Common myeloid progenitor, CD34-positive (primary cell): ENCODE measurements at places on chromosomes 2 and 18.

- DNase-seq, result no peak
Observed at GRCh38 chr18:8046441-8046840, 479.3 kb downstream of the PTPRM start.

- DNase-seq, result peak; percentile 38
Observed at GRCh38 chr2:219441451-219442255, 7.0 kb downstream of the SPEG start.

DNA sequence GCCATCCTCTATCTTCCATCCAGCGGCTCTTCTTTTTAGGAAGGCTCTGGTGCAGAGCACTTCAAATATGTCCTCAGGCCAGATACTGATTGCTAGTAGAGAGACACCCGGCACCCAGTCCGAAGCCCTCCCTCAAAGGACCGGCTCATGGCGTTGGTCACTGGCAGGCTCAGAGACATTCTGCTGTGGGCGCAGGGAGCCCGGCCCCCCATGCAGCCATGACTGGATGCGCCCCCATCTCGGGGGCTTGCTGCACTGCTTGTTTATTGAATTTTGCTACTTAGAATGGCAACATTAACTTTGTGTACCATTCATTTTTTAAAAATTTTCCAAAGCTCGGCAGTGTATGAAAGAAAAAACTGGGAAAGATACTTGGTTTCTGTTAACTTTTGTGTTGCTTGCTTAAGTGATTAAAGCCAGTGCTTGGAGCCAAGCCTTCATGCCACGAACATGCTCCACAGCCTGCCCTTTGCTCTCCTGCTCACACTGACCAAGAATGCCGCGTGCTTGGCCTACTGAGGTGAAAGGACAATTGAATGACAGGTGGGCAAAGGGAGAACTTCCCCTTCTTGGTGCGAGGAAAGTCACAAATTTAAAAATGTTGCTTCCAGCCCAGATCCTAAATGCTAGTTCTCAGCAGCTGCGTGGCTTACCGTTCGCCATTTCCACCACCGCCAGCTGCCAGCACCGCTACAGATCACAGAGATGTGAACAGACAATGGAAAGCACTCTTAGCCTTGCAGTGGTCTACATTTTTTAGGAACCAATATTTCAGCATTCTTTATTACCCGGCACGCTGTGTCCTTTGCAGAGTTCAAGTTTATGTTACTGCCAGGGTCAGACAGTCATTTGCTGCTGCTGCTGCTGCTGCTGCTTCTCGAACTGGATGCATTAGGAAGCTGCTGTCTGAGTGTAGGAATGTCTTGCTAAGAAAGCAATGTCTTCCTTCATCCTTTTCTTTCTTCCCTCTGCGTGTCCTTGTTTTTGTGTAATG, 76.7 kb downstream of the FAM210A start:
- DNase-seq, result no peak

- DNase-seq, result no peak
Observed at GRCh38 chr18:39870591-39870990, 2084.4 kb upstream of the PIK3C3 start.

DNA sequence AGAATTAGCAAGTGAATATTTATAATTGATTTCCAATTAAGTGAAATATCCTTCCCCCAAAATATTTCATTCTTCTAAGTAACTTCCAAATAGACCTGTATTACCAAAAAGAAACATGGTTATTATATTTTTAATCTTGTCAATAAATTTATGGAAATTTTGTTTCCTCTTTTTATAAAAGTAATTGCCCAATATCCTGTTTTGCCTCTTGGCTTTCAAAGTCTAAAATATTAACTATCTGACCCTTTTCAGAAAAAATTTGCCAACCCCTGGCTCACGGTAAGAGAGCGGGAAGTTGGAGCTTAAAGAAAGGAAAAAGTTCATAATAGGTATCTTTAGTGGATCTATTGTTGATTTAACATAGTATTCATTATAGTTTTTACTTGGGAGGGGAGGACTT, 20.4 kb upstream of the SANBR start:
- no peak for DNase-seq

DNA sequence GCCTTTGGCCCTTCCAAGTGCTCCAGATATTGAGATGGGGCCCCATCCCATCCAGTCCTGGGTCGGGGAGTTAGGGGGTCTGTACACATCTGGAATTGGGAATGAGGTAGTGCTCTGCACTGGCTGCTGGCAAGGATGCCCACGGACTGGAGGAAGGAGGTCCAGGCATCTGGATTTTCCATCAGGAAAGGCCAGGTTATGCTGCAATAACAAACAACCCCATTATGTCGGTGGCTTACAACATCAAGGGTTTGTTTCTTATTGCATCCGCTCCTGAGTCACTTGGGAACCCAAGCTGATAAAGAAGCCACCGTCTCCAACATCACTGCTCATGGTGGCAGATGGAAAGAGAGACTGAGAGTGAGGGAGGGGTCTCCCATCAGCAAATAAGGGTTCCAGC, 229.9 kb downstream of the TFCP2L1 start:
- DNase-seq, result no peak

- no peak for DNase-seq
Observed at GRCh38 chr18:60893355-60894097, 439.7 kb upstream of the CDH20 start.

- DNase-seq, result no peak
Observed at GRCh38 chr2:112811841-112812306, 24.7 kb downstream of the IL1B start.

GRCh38 chr2:38775921-38776225, 2.1 kb upstream of the GEMIN6 start:
- no peak for DNase-seq

DNA sequence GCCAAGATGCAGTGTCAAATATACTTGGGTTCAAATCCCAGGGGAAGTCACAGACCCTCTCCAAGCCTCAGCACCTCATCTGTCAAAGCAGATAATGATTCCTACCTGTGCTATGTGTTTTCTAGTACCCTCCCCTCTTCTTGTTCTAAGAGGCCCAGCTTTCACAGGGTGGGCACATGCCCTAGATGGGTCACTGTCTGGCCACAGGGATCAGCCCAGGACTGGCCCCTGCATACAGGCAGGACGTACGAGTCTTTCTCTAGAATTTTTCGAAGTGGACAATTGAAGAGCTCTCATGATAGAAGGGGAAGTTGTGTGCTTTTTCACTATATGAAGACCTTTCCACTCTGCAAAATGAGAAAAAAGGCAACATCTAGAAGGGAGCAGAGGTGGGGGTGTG, 22.2 kb downstream of the ARL4C start:
- DNase-seq, result no peak

- no peak for DNase-seq
Observed at GRCh38 chr18:49170925-49171505, 220.2 kb upstream of the SMAD7 start.

- no peak for DNase-seq
Observed at GRCh38 chr2:235270291-235270690, 223.6 kb upstream of the AGAP1 start.

DNA sequence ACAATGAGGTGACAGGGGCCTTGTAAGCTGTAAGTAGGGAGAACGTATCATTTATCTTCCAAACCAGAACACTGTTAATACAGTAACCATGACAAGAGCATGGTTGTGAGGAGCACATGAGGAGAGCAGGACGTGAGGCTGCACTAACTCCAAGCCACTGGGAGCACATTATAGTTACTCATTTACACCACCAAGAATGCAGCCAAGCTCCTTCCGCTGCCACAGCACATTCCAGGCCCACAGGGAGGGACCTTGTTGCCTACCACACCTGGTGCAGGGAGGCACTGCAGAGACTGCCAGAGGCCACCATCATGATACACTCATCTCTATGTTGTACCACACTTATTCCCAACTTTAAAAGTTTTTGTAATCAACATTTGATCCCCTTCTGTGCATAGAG, 13.5 kb upstream of the SFXN5 start:
- no peak for DNase-seq

- no peak for DNase-seq
Observed at GRCh38 chr2:237156857-237157779, 71.4 kb downstream of the COPS8 start.

DNA sequence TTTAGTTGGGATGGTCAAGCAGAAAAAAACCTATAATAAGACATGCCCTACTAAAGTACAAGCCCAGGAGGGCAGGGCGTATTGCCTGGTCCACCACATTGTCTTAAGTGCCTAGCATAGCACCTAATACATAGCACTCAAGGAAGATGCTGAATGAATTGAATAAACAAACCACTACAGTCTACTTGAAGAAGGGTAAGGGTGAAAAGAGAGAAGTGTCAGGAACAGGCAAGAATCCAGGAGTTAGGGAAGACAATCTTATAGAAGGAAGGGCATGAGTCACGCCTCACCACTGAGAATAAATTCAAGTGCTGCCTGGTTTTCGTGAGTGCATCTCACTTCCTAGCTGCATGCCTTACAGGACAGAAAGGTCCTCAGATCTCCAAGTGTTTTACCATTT, 13.9 kb downstream of the SLC19A3 start:
- no peak for DNase-seq

DNA sequence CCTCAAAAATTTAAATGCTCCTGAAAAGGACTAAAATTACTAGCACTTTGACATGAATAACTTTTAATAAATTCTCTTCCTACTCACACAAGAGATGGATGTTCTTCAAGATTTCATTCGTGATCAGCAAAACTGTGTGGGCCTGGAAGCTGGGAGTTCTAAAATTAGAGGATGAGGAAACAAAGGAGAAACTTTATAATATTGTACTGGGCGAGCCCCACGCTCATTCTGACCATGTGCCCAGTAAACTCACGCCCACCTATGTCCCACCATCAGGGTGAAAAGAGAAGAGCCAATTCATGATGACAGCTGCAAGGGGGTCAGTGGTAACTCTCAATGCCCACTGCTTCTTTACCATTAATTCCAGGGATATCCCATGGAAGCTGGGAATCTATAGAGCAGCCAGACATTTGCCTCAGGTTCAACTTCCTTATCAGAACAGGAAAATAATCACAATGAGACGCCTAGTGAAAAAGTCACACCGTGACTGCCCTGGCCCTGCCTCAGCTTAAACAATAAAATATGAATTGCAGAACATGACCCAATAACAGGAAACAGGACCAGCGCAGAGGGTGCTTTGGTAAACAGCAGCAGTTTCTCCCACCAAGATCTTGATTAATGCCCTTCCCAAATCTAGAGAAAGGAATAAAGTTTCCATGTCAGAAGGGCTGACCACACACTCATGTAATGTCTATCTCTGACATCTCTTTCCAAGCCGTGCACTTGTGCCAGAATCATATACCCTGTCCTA, 438.6 kb downstream of the TXNL1 start:
- no peak for DNase-seq

- no peak for DNase-seq
Observed at GRCh38 chr2:84427235-84428138, 31.6 kb downstream of the SUCLG1 start.

GRCh38 chr18:65415098-65415497, 335.7 kb upstream of the CDH7 start:
- no peak for DNase-seq

- no peak for DNase-seq
Observed at GRCh38 chr18:76371301-76372203, 123.5 kb downstream of the ZNF516 start.

DNA sequence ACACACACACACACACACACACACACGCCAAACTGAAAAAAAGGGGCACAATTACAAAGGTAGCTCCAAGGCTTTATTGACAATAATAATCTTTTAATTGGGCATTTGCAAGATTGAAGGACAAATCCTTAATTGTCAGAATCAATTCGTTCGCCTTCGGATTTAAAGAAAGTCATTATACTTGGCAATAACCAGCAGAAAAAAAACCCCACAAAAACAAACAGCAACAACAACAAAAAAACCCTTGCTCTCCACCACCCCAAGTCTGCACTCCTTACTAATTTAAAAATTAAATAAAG, 1.8 kb upstream of the HOXD8 start:
- DNase-seq, result no peak

DNA sequence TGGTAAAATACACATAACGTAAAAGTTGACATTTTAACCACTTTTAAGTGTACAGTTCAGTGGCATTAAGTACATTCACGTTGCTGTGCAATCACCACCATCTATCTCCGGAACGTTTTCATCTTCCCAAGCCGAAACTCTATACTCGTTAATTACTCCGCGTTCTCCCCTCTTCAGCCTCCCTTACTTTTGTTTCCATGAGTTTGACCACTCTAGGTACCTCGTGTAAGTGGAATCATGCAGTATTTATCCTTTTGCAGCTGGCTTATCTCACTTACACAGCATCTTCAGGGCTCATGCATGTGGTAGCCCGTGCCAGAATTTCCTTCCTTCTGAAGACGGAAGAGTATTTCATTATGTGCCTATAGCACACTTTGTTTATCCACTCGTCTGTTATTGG, 225.2 kb downstream of the SLC4A3 start:
- DNase-seq, result no peak

GRCh38 chr18:24878289-24878688, 417.9 kb downstream of the HRH4 start:
- peak; percentile 56 for DNase-seq

GRCh38 chr18:23071285-23071684, 64.0 kb upstream of the CABLES1 start:
- peak; percentile 97 for DNase-seq

DNA sequence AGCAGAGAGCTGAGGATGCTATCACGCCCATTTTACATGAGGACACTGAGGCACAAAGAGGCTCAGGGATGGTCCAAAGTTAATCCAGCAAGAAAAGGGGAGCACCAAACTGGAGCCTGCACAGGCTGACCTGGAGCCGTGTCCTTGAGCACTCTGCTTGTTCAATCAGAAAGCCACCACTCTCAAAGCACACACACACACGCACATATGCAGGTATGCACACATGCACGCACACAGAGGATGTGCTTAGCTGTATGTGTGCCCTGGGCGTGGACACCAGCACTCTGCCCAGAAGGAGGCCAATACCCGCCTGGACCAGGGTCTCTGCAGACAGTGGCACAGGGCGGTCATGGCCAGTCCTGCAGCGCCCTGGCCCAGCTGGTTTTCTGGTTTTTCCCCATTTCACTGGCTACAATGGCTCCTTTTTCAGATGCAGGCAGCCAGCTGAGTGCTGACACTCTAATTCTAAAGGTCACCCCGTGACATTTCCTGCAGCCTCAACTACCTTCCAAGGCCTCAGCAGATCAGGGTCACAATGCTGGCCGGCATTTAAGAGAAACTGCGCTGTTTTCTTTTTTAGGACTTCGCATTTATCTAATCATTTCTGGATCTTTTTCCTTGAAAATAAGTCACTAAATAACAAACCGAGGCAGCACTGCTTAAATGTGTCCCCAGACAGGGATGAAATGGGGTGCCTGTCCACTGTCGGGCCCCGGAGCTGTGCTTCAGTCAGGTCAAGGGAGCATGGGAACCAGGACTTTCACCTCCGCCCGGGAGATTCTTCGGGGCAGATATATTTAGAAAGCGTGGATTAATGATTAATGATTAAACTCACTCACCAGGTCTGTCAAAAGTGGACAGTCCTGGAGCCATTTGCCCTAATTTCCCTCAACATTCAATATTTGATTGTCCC, 104.5 kb downstream of the HDAC4 start:
- DNase-seq, result no peak

- peak; percentile 70 for DNase-seq
Observed at GRCh38 chr18:48023334-48024008, 93.0 kb upstream of the SMAD2 start.

- no peak for DNase-seq
Observed at GRCh38 chr2:17426743-17427142, 91.5 kb downstream of the RAD51AP2 start.
